Muscle of arm (tissue), 14 donors: ENCODE measurements at places on chromosomes 12 and 14. TPM values are rescaled to one million over a fixed set of nuclear protein-coding genes. Genes with fewer than 3 reads are reported as not detected.

Gene FSCB
- polyA plus RNA-seq, result not detected

Gene SYCP3
- polyA plus RNA-seq, result 1.2 TPM

Gene EEA1
- not detected for polyA plus RNA-seq

Gene CLEC12A
- polyA plus RNA-seq, result 0.64 TPM

Gene MBD6
- 39.2 TPM for polyA plus RNA-seq

Gene OR4N2
- polyA plus RNA-seq, result not detected

Gene C3AR1
- 3.3 TPM for polyA plus RNA-seq

Gene IGF1
- polyA plus RNA-seq, result 36.5 TPM

Gene CRIP1
- 24.8 TPM for polyA plus RNA-seq

Gene P2RX7
- 1.2 TPM for polyA plus RNA-seq

Gene PLEKHG7
- polyA plus RNA-seq, result 0.39 TPM

GRCh38 chr14:20180486-20180885 lies 10.2 kb upstream of the OR11G2 start:
- DNase-seq, result no peak

DNA sequence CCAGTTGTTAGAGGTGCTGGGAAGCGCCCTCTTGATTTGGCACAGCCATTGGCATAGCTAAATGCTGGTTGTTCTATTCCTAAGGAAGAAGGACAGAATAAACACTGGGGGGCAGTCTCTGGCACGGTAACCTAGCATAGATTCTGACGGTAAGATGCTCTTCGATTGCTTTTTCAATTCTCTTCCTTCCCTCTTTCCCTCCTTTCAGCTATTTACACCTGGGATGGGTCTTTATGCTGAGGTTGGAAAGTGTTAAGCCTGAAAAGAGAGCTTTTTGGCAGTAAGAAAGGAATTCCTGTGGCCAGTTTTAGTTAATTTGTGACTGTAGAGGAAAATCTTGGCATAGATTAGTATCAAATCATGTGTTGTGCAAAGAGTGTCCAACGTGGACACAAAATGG lies 162.8 kb downstream of the SNAPC1 start:
- no peak for DNase-seq

- DNase-seq, result no peak
Measured at GRCh38 chr14:94752591-94753436, 17.1 kb downstream of the GSC start.

DNA sequence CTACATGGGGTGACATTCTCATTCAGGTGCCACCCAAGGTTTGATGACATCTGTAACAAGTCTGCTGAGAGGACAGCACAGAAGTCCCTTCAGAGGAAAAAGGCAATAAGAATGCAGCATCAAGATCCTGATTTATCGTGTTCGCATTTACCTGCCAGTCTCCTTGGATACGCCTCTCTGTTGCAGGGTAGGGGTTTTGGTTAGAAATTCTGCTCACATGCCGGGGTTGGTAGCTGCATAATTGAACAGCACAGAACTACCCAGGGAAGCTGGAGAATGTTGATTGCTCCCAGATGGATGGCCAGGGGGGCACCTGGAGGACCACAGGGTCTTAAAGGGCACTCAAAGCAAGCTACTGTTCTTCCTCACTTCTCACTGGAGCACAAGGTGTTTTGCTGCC lies 31.1 kb upstream of the CHST11 start:
- no peak for DNase-seq

GRCh38 chr12:17577405-17577804 lies 512.6 kb downstream of the RERGL start:
- DNase-seq, result no peak

- peak; percentile 21 for DNase-seq
Measured at GRCh38 chr12:42143452-42144157, 1.1 kb downstream of the GXYLT1 start.

DNA sequence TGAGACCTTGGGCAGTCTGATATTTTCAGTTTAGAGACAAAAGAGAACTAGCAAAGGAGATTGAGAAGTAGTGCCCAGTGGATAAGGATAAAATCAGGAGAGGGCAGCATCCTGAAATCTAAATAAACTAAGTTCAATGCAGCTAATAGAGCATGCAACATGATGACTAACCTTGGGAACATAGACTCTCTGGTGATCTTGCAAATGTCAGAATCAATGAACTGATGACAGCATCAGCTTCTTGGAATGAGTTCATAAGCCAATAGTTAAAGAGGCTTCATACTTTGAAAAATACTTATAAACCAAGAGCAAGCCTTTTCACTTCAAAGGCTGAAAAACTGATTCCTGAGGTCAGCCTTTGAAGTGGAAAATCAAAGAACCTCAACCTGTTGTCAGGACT lies 8.2 kb downstream of the TAS2R19 start:
- no peak for DNase-seq

DNA sequence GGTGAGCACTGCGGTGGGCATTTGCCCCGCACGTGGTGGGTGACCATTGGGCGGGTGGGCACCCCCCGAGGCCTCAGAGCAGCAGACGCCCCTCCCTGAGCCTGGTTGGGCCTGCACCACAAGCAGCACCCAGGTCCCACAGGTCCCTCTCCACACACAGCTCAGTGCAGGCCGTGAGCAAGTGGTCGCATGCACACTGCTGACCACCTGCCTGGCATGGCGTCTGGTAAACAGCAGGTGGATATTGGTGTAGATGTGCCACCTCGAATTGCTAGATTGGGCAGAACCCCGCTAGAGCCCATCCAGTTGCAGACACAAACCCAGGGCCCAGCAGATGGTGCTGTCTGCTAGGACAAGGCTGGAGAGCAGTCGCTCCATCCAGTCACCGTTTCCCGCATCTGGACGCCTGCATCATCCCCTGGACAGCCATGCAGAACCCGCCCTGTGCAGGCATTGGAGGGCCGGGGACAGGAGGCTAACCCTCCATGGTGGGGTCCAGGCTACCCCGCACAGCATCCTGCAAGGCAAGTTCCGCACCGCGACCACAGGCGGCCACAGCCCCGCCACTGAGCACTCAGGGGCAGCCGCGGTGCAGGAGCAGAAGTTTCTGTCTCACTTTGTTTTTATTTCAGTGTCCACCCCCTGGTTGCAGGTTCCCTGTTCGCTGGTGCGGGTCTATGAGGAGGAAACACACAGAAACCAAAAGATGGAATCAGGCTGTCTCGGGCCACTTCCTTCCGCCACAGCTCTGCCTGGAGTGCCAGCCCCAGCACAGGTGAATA lies 45.6 kb upstream of the RIMBP2 start:
- DNase-seq, result no peak

GRCh38 chr12:28568118-28568517 lies 377.9 kb downstream of the CCDC91 start:
- no peak for DNase-seq

DNA sequence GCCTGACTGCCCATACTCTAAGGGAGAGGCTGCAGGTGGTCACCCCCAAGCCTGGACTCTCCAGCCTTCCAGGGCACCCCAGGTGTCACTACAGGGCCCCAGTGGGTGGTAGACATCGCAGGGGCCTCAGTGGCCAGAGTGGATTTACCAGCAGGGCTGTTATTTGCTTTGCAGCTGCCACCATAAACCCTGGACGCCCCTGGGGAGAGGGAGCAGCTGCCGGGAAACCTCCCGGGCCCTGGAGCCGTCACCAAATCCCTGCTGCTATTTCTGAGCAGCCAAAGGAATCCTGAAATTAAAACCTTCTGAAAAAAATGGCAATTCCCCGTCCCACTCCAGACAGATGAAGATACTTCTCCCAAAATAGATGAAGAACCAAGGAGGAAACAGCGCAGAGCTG lies 13.9 kb downstream of the TMEM119 start:
- DNase-seq, result no peak

- no peak for DNase-seq
Measured at GRCh38 chr14:74518221-74518620, 24.7 kb downstream of the ISCA2 start.

- DNase-seq, result no peak
Measured at GRCh38 chr14:51738754-51739153, 87.0 kb downstream of the FRMD6 start.

- DNase-seq, result no peak
Measured at GRCh38 chr12:110354172-110354780, 49.2 kb downstream of the ANAPC7 start.

GRCh38 chr12:124296295-124296915 lies 1.5 kb downstream of the RFLNA start:
- no peak for DNase-seq

DNA sequence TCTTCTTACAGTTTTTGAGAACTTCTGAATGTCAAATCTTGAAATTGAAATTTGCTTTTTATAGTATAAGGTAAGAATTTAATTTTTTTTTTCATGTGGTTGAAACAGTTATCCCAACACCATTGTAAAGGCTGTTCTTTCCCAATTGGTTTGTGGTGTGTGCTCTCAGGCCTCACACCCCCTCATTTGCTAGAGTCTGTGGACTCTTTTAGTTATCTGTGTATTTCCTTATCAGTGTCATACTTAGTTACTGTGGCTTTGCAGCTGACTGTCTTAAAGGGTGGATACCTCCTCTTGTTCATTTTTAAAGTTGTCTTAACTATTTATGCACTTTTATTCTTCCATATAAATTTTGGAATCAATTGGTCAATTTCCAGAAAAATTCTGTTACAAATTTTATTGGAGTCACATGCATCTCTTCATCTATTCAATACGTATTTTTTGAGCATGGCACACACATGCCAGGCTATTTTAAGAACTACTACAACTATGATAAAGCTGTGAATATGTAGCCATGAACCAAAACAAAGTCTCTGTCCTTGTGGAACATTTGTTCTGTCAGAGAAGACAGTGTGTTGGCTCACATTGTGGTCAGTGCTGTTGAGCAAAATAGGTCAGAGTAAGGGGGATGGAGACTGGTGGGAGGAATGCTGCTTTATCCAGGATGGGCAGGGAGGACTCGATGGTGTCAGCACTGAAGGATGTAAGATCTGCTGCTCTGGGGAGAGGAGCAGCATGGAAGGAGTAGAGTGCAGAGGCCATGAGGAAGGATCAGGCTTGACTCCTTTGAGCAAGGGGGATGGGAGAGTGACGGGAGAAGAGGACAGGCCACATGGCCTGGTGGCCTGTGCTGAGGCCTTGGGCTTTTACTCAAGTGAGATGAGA lies 24.1 kb downstream of the FGF23 start:
- no peak for DNase-seq

- no peak for DNase-seq
Measured at GRCh38 chr14:20493634-20494033, 11.7 kb upstream of the RNASE10 start.

DNA sequence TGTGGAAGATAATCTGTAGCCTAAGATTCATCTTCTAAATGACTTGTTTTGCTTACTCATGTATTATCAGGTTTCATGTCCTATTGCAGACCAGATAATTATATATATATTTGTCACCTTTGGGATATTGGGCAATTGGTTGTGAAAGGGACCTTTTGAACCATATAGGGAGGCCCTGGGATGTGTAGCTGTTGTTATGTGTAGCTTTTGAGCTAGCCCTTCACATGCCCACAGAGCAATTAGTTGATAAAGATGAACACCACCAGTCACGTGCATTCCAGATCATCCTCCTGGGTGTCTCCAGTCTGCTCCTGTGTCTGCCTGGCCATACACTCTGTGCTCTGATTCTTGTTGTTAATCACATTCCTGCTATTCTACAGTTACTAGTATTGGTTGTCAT lies 431.2 kb upstream of the FBXO33 start:
- DNase-seq, result no peak

DNA sequence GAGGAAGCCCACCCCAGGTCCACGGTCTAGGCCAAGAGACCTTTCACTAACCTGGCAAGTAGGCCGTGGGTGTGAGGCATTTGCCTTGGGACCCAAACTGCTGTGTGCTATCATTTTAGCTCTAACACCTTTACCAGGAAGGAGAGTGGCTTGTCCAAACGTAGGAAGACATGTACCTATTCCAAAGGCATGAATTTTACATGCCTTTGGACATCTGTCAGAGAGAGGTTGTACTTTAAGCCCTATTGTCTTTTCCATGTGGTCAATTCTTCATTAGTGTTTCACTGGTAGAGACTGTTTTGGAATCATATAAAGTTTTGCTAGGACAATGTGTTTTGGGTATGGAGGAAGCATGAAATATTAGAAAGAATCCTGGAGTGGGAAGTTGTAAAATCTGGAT lies 148.8 kb downstream of the SLC41A2 start:
- no peak for DNase-seq

GRCh38 chr12:22719745-22720144 lies 94.8 kb downstream of the ETNK1 start:
- no peak for DNase-seq

GRCh38 chr14:33282331-33283230 lies 343.9 kb downstream of the NPAS3 start:
- DNase-seq, result no peak

- no peak for DNase-seq
Measured at GRCh38 chr12:80162177-80162576, 62.8 kb downstream of the OTOGL start.

GRCh38 chr12:95484524-95484923 lies 10.6 kb downstream of the METAP2 start:
- no peak for DNase-seq

DNA sequence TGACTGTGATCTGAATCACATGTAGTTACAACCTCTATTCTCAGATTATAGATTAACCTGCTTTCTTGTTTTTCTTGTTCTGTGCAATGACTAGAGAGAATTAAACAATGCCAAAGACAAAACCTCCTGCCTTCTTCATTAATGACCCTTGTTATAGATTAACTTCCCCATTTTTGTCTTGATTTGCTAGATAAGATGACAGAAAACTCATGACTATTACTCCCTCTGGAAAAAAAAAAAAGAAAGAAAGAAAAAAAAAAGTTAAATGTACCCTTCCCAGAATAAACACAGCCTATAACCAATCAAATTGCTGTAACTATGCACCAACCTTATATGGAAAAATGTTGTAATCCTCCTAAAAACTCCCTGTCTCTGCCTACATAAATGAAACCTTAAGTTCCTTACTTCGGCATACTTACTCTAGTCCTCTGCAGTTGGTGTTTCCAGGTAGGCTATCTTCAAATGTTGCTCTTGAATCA lies 41.1 kb upstream of the PCED1B start:
- no peak for DNase-seq

GRCh38 chr14:39230416-39231035 lies 3.2 kb upstream of the MIA2 start:
- no peak for DNase-seq

GRCh38 chr14:97458661-97459579 lies 661.7 kb downstream of the VRK1 start:
- DNase-seq, result peak; percentile 14

GRCh38 chr12:120231316-120232011 lies 30.6 kb upstream of the RPLP0 start:
- no peak for DNase-seq

- DNase-seq, result no peak
Measured at GRCh38 chr14:89848165-89848564, 106.4 kb downstream of the EFCAB11 start.

DNA sequence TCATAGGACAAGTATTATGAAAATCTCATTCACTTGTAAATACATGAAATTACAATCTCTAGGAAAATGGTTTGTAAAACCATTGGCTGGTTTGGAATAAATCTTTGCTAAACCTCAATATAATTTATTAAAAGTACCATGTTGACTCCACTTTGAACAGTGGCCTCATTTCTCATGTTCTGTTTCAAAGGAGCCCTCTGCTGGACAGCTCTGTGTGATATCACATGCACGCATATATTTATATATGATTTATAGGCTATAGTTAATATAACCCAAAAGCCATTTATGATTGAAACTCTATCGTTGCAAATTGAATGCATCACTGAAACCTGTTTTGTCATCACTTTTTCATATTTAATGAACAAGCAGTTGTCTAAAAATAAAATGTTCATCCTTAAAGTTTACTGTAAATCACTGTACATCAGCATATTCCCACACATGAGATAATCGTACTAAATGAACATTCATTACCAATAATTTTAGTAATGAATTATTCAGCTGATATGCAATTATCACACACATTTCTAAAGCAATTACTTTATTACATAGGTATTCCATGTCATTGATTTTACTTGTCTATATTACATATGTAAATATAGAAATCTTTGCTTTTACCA lies 493.8 kb downstream of the NPAS3 start:
- DNase-seq, result peak; percentile 53
